ENCODE measurements at places on chromosomes 3 and 15.

DNA sequence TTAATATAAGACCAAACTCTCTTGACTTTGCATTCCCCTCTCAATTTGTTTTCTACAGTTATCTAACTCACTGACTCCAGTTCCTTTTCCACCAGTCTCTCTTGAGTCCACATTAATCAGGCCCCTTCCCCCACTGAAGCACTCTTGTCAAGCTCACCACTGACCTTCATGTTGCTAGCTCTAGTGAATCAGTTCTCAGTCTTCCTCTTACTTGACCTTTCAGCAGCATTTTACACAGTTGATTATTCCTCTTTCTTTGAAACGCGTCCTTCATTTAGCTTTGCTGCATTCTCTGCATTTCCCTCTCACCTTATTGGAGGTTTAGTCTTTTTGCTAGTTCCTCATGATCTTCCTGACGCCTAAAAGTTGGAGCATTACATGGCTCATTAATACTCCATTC lies 8.3 kb downstream of the PPP2R3A start:
- DNase-seq: no peak

DNA sequence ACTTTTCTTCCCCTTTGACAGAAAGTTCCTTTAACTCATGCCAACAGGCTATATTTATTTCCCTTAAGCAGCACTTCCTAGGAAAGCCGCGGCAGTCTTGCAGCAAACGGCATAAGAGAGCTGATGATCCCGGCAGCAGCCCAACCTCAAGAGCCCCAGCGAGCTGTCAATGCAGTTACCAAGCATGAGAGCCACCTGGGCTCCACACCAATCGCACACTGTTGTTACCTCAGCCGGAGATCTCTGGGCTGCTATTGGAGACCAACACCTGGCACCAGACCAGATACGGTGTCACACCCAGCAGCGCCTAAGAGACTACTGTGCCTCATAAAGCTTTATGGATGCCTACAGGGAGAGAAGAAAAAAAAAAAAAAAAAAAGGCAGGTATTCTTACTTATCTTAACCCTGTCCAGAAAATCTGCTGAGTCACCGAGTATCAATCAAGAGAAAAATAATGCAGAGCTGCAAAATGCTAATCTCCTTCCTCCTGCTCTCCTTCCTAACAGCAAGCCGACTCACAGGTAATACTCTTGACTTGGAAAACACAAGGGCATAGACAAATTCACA lies 11.7 kb downstream of the ABCC5 start:
- no peak for DNase-seq

DNA sequence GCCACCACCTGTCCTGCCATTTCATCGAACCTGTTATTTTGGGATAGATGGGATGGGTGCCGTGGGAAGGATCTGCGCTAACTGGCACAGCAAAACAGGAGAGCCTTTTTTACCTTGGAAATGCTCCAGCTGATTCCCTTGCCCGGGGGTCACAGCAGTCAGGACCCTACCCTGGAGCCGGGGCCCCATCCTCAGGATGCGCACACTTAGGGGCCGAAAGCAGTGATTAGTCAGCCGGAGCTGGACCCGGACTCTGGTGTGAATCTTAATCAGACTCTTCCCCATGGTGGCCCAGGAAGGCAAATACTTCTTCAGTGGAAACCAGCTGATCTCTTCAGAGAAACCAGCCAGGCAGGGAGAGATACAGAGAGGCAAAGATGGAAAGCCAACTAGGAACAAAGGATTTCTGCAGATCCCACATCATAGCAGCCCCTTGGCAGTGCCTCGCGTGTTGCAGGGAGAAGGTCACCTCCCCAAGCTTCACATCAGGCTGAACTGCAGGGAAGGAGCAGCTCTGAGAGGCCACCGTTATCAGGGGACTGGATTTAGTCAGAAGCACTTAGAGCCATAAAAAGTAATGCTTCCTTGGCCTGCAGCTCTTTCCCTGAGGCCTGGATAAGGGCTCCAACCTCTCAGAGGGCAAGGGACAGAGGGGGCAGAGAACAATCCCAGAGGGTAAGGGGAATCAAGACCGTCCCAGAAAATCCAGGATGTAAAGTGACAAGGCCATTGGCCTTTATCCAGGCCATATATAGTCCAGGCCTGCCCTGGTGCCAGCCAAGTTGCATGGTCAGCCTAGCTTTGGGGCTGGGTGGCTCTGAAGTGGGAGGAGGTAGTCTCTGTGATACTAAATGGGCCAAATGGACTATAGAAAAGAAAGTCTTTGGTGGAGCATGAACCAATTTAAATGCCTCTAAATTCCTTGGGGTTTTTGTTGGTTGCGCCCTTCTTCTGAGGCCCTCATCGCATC lies 52.9 kb downstream of the WDR76 start:
- DNase-seq: no peak

GRCh38 chr15:82045179-82045891 lies 483 bp downstream of the MEX3B start:
- DNase-seq: no peak

- DNase-seq: no peak
These were observed 12.0 kb downstream of the SNRK start for GRCh38 chr3:43298292-43298691.
